A549 treated with DMSO at 1 μM for 4 hours (cell line): ENCODE measurements at places on chromosomes 16 and 17. TPM values are rescaled to one million over a fixed set of nuclear protein-coding genes. Genes with fewer than 3 reads are reported as not detected.

Gene SPATA32
- total RNA-seq = 0.11 to 0.25 TPM (median 0.22 TPM) in 5 replicates

Gene NFATC3
- 14.7 to 19.0 TPM (median 18.8 TPM) in 5 replicates for total RNA-seq

Gene KRTAP3-1
- not detected in 5 replicates for total RNA-seq

Gene HSPB9
- not detected in 5 replicates for total RNA-seq

Gene CETP
- not detected in 5 replicates for total RNA-seq

Gene KCTD19
- total RNA-seq = 0.20 to 0.37 TPM (median 0.28 TPM) in 4 of 5 replicates, not detected in the other

Gene GUCY2D
- not detected in 5 replicates for total RNA-seq
